HepG2 (cell line): ENCODE measurements at places on chromosomes 13 and 19.

GRCh38 chr13:26228096-26228495 is 6.0 kb upstream of the RNF6 start:
- no peaks in the 10 kb centered on the region for H3K36me3 ChIP-seq
- H3K27me3 ChIP-seq = no peaks in the 10 kb centered on the region
- no peak overlapping the region for H3K27ac ChIP-seq
- no peak overlapping the region for H3K4me3 ChIP-seq
- no peak for DNase-seq

DNA sequence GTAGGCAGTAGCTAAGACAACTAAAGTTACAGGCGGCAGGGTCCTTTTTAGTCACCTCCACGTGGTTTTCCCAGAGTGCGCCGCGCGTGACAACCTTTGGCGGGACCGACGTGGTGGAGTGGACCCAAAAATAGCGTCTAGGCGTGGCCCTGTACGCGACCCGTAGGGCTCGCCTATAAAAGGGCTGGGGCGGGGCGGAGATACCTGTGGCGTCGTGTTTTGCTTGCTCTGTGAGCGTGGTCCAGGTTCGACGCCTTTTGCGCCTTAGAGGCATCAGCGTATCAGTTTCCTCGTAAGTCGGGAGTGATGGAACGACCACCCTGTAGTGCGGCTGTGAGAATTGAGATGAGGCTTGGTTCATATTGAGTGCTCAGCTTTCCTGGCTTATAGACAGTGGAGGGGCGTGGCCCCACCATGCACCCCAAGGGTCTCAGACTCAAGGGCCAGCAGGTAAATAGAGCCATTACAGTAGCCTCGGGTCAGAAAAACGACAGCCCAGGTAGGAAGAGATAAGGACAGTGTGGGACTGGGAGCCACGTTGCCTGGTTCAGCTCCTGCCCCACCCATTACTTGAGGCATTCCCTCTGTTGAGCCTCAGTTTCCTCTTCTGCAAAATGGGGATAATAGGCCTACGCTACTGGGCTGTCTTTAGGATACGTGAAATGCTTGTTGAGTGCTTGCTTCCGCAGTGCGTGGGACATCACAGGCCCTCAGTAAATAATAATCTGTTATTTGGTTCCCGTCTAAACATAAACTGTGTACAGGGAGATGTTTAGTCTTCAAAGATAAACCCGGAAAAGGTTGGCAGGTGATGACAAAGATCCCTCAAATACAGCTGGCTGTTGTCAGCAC is 693 bp upstream of the TMED1 start:
- no peak for DNase-seq
- peak overlapping the region; percentile 51; the same call in 1 of the 2 replicates for H3K4me3 ChIP-seq
- H3K4me1 ChIP-seq = peaks cover 48% of the 10 kb centered on the region
- peak overlapping the region; percentile 93 for H3K27ac ChIP-seq
- no peaks in the 10 kb centered on the region for H3K27me3 ChIP-seq
- 0 out of 3 replicates have a peak, but pooled peaks cover 2% of the 10 kb centered on the region for H3K36me3 ChIP-seq

GRCh38 chr13:44048326-44048725 is 168.6 kb downstream of the LACC1 start:
- H3K27ac ChIP-seq = no peak overlapping the region
- H3K36me3 ChIP-seq = no peaks in the 10 kb centered on the region
- no peaks in the 10 kb centered on the region for H3K27me3 ChIP-seq
- DNase-seq = peak; percentile 5
- H3K4me1 ChIP-seq = no peaks in the 10 kb centered on the region
- no peak overlapping the region for H3K4me3 ChIP-seq

- no peak for DNase-seq
- H3K36me3 ChIP-seq = no peaks in the 10 kb centered on the region
- no peaks in the 10 kb centered on the region for H3K4me1 ChIP-seq
- no peak overlapping the region for H3K27ac ChIP-seq
- H3K27me3 ChIP-seq = no peaks in the 10 kb centered on the region
Measured at GRCh38 chr13:72639377-72639776, 88.1 kb downstream of the MZT1 start.

DNA sequence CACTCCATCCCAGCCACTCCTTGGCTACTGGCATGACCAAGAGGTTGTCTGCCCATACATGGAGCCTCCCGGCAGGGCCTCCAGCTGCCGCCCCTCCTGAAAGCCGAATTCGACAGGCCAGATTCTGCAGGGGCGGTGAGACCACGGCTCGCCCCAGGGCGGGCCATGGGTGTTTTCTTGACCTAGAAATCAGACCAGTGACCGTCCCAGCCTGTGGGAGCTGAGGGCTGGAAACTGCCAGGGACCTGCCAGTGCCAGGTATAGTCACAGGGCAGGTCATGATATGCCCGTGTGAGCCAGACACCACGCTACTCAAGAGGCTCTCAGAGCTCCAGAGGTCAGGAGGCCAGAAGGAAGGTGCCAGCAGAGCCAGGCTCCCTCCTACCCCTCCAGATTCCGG is 16.8 kb downstream of the DAPK3 start:
- H3K4me3 ChIP-seq = no peak overlapping the region
- no peak overlapping the region for H3K27ac ChIP-seq
- H3K4me1 ChIP-seq = peaks cover 6% of the 10 kb centered on the region; the same call in 1 of the 2 replicates

DNA sequence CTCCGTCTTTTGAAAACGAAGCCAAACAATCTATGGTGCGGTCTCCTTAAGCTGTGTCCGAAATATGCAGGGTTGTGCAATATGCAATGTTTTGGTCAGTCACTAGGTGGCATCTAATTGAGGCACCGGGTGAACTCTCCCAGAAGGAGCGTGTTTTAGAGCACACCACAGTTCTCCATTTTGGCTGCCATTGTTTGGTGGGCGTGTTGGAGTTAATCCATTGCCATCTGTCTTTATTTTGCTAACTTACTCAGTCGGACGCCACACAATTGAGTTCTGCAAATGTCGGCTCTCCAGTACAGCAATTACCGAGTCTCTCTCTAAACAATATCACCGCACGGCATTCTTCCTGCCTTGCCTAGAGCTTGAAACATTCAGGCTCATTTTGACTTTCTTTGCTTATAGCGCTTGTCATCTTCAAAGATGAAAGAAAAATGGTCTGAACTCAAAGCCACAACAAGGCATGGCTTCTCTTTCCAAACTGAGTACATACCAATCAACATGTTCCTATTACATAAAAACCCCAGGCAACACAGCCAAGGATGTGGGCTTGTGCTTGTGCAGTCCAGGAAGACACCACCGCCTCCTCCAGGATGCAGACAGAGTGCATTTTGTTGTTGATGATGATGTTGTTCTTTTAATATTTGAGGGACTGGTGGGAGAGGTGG is 182.0 kb upstream of the SERP2 start:
- no peaks in the 10 kb centered on the region for H3K27me3 ChIP-seq
- H3K4me3 ChIP-seq = no peak overlapping the region
- peak; percentile 64 for DNase-seq
- no peak overlapping the region for H3K27ac ChIP-seq
- no peaks in the 10 kb centered on the region for H3K36me3 ChIP-seq

- no peaks in the 10 kb centered on the region for H3K27me3 ChIP-seq
- DNase-seq = no peak
- peaks cover 65% of the 10 kb centered on the region; the same call in 2 of the 3 replicates for H3K36me3 ChIP-seq
- H3K27ac ChIP-seq = no peak overlapping the region
- H3K4me3 ChIP-seq = no peak overlapping the region
- no peaks in the 10 kb centered on the region for H3K4me1 ChIP-seq
Measured at GRCh38 chr19:810077-810855, 11.5 kb downstream of the PLPPR3 start.

DNA sequence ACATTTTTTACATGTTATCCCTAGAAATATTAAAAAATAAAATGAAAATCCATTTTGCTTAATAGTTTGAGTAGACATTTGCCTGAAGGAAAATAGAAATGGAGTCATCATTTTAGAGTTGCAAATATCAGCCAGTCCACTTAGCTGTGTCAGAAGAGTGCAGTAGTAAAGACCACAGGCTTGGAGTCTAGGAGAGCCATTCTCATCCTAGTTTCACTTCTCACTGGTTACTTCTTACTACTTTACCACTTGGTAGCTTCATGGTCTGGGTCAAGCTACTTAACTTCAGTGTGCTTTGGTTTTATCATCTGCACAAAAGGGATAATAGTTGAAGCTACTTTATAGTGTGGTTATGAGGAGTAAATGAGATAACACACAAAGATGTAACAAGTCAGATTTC is 286.5 kb upstream of the NBEA start:
- no peaks in the 10 kb centered on the region for H3K4me1 ChIP-seq
- no peaks in the 10 kb centered on the region for H3K27me3 ChIP-seq
- H3K36me3 ChIP-seq = no peaks in the 10 kb centered on the region
- H3K4me3 ChIP-seq = no peak overlapping the region

- no peaks in the 10 kb centered on the region for H3K4me1 ChIP-seq
- no peak overlapping the region for H3K27ac ChIP-seq
- no peak overlapping the region for H3K4me3 ChIP-seq
Measured at GRCh38 chr19:2199215-2199614, 35.5 kb downstream of the DOT1L start.

DNA sequence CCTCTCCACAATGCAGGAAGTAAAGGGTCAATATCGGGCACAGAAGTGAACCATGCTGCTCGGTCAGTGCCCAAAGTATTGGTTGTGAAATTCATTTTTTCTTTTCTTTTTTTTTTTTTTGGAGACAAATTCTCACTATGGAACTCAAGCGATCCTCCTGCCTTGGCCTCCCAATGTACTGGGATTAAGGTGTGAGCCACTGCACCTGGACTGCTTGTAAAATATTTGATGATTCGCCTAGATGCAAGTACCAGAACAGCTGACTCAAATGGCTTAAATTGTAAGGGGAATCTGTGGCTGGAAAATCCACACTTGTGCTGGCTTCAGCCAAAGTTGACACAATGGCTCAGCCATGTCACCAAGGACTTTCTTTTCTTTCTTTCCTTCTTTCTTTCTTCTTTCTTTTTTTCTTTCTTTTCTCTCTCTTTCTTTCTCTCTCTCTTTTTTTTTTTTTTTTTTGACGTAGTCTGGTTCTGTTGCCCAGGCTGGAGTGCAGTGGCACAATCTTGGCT is 43.7 kb downstream of the NUMBL start:
- H3K36me3 ChIP-seq = no peaks in the 10 kb centered on the region
- no peak for DNase-seq

DNA sequence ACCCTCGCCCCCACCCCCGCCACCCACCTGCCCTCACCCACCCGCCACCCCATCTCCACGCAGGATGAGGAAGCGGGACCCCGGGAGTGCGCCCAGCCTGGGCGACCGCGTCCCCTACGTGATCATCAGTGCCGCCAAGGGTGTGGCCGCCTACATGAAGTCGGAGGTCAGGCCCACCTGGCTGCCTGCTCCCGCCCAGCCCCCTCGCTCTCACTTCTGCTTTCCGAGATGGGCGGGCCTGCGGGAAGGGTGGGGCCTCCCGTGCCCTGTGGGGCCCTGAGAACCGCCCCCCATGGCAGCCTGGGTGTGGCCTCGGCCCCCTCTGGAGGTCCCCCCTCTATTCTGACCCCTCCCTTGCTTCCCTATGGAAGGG is 3.1 kb upstream of the SPIB start:
- H3K27ac ChIP-seq = no peak overlapping the region
- no peak overlapping the region for H3K4me3 ChIP-seq
- no peak for DNase-seq
- peaks cover 7% of the 10 kb centered on the region for H3K4me1 ChIP-seq

- H3K36me3 ChIP-seq = no peaks in the 10 kb centered on the region
- H3K4me3 ChIP-seq = no peak overlapping the region
- H3K27me3 ChIP-seq = peaks cover 1% of the 10 kb centered on the region; the same call in 1 of the 2 replicates
Measured at GRCh38 chr13:77338961-77339401, 12.1 kb upstream of the MYCBP2 start.

GRCh38 chr19:34838248-34838647 is 65.2 kb upstream of the ZNF599 start:
- H3K4me1 ChIP-seq = peaks cover 16% of the 10 kb centered on the region
- no peaks in the 10 kb centered on the region for H3K36me3 ChIP-seq
- no peak overlapping the region for H3K27ac ChIP-seq
- H3K27me3 ChIP-seq = peaks cover 14% of the 10 kb centered on the region; the same call in 2 of the 3 replicates
- H3K4me3 ChIP-seq = peak overlapping the region; percentile 51

- H3K27me3 ChIP-seq = no peaks in the 10 kb centered on the region
- DNase-seq = no peak
- H3K4me1 ChIP-seq = no peaks in the 10 kb centered on the region
- no peak overlapping the region for H3K27ac ChIP-seq
- H3K4me3 ChIP-seq = no peak overlapping the region
Measured at GRCh38 chr13:54999399-54999907, 1970.8 kb downstream of the OLFM4 start.

GRCh38 chr13:91232716-91233115 is 114.8 kb upstream of the MIR17HG start:
- no peak overlapping the region for H3K27ac ChIP-seq
- no peak overlapping the region for H3K4me3 ChIP-seq
- H3K27me3 ChIP-seq = no peaks in the 10 kb centered on the region
- no peaks in the 10 kb centered on the region for H3K4me1 ChIP-seq
- DNase-seq = no peak
- no peaks in the 10 kb centered on the region for H3K36me3 ChIP-seq

DNA sequence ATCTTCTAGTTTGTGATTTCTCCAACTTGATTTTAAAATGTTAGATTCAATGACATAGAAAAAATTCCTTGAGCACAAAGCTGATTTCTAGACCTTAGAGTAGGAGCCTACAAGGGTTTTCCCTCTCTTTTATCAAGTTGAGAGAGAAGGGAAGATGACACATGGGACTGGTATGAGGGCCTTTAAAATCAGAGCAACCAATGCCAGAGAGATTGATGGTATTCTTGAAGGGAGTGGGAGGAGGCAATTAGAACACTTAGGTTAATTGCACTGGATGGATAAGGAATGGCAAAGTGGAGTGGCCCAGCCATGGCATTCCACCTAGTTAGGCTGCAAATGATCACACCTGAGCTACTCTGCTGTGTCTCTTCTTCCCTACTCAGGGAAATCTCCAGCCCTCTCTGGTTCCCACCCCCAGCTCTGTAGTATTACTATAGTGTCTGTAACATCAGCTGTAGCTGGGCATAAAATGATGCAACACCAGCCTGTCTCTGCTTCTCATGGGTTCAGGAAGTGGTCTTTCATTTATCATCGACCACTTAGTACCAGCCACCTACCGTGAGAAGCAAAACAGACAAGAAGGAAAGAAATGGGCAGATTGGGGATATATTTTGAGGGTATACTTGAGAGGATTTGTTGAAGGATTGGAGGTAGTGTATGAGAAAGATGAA is 333.6 kb downstream of the DLEU7 start:
- H3K27me3 ChIP-seq = no peaks in the 10 kb centered on the region
- peaks cover 63% of the 10 kb centered on the region for H3K4me1 ChIP-seq
- H3K36me3 ChIP-seq = no peaks in the 10 kb centered on the region
- DNase-seq = no peak
- H3K27ac ChIP-seq = no peak overlapping the region

DNA sequence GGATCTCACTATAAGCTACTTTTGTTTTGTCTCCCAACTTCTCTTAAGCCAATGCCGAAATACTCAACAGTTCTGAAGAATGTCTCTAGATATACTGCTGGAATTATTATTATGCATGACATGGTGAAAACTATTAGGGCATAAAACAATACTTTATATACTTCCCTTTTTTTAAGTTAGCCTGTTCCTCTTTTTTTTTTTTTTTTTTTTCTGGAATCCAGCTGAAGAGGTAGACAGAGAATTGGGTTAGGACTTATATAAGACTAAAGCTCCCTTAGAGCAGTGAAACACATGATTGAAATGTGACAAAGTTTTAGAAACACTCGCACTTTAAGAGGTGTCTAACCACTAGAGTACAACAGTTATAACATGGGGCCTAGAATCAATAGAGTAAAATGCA is 850.9 kb upstream of the PCDH9 start:
- no peaks in the 10 kb centered on the region for H3K36me3 ChIP-seq
- DNase-seq = no peak
- H3K4me1 ChIP-seq = no peaks in the 10 kb centered on the region
